ENCODE measurements at places on chromosomes 12 and 14.

DNA sequence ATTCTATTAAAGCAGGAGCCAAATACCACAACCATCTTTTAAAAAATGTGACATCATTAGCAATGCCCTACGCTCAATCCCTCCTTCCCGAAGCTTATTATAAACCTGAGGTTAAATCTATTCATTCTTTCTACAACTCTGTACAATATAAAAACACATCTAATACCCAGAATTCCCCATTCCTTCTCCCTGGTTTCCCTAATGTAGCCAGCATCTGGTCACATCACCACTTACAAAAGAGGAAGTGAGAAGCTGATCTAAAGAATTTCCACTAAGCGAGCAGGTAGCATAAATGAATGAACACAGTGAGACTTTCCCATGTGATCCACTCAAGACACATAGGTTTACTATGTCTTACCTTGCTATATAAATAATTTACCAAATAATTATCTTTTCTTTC is 90.4 kb downstream of the LRP6 start:
- DNase-seq = no peak

DNA sequence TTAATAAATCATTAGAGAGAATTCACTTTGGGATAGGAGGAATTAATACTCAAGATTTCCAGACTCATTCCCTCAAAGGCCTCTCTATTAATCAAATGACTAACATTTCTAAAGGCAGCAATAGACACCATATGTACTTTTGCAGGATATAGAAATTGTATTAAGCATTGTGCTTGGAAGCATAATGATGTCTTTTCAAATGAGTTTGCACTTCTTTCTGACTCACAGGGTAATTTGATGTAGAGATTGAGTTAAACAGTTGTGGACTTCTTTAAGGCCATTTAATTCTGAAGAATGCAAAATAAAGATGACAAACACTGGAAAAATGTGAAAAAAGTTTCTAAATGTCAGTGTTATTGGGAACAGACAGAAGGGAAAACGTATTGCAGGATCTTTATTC is 63.4 kb upstream of the CSRP2 start:
- DNase-seq = no peak

DNA sequence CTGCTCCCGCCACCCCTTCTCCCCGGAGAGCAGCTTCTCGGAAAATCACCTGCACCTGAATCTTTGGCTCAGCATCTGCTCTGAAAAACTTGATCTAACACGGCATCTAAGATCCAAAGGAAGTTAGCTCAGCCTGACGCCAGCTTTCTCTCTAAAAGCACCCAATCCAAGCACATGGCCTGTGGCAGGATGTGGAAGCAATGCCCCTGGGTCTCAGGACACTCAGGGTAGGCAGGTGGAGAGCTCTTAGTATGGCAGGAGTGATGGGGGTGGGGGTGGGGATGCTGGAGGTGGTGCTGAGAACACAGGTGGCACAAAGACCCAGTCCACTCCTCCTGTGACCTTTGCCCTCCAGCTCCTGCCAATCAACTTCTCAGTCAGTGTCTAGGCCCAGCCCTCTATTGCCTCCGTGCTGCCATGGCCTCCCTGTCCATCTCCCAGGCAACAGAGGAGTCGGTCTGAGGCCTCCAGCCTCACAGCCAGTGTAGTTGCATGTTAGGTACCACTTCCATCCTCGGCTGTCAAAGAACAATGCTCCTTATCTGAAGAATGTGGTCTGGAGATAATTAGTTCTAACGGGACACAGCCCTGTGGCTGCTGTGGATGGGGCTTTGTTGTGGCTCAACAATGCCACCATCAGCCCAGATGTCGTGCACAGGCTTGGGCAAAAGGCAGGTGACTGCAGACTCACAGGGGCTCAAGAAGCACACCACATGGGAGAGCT is 180.0 kb upstream of the C14orf180 start:
- no peak for DNase-seq

- no peak for DNase-seq
These were observed 12.8 kb upstream of the CEP170B start for GRCh38 chr14:104852280-104852663.

DNA sequence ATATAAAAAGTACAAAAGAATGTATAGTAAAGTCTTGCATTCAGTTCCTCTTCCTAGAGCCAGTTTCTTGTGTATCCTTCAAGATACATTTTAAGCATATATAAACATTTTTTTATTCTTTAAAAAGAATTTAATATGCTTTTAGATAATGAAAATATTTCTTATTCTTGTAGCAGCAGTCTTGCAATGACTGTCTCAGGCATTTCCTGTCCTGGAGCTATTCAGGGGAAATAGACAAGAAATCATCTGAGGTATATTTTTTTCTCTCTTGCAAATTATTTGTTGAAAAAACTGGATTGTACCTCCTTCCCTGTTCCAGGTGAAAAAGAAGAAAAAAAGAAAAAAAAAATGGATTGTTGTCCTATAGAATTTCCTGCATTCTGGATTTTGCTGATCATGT is 17.0 kb upstream of the ERBB3 start:
- no peak for DNase-seq

DNA sequence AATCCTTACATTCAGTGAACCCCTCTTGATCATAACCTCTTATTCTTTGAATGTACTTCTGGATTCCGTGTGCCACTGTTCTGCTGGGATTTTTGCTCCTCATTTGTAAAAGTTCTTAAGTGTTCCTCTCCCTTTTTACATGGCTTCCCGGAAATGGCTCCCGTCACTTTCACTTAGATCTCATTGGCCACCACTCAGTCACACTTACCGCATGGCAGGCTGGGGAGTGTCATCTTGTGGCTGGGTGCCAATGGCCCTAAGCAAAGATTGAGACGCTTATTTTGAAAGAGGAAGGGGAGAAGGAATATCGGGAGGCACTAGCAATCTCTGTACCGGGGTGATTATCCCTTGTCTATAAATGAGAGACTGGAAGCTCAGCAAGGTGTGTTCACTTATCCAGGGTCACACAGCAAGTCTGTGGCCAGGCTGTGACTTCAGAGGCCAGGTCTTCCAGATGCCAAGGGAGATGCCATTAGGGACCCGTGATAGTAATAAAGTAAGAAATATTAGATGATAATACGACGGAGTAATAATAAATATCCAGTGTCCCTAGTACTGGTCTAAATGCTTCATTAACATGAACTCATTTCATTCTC is 68.8 kb downstream of the RNFT2 start:
- no peak for DNase-seq

GRCh38 chr14:50312734-50313054 is 570 bp downstream of the DMAC2L start:
- no peak for DNase-seq

GRCh38 chr14:99768381-99768780 is 24.8 kb upstream of the EML1 start:
- DNase-seq = no peak

DNA sequence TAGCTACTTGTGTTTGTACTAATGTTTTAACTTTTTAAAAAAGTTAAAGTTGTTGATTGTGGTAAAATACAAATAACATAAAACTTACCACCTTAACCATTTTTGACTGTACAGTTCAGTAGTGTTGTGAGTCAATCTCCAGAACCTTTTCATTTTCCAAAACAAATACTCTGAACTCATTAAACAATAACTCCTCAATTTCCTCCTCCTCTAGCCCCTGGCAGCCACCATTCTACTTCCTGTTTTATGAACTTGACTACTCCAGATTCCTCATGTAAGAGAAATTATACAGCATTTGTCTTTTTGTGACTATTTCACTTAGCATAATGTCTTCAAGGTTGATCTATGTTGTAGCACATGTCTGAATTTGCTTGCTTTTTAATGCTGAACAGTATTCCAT is 299.1 kb upstream of the AMIGO2 start:
- DNase-seq = no peak

DNA sequence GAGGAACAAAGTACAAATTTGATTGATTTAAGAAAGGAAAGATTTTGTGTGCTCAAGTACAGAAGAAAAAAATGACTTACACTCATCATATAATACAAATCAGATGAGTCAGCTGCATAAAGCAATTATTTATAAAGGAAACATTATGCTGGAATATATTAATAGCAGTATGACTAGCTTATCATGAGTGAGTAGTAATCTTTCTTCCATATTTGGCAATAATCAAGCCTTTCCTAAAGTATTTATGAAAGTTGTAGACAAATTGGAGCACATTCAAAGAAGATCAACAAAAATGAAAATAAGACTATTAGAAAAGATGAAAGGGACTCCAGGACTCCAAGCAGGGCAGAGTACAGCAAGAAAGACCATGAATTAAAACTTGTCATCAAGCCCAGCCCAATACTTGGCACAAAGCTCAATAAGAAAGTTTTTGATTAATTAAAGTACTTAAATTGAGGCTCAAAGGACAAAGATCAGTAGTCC is 32.8 kb downstream of the CCER1 start:
- no peak for DNase-seq

GRCh38 chr14:67071506-67071905 is 117.7 kb upstream of the GARIN2 start:
- DNase-seq = no peak

DNA sequence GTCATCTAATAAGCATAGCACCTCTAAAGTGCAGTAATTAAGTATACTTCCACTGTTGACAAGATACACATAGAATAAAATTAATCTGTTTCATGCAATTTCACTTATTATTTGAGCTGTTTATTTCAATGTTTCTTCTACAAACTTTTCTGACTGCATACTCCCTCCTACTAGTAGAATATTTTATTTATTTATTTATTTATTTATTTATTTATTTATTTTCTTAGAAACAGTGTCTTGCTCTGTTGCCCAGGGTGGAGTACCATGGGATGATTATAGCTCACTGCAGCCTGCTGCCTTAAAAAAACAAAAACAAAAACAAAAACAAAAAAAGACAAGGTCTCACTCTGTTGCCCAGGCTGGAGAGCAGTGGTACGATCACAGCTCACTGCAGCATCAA is 68.4 kb upstream of the KITLG start:
- no peak for DNase-seq

GRCh38 chr12:1608713-1609119 is 14.3 kb upstream of the FBXL14 start:
- DNase-seq = no peak

DNA sequence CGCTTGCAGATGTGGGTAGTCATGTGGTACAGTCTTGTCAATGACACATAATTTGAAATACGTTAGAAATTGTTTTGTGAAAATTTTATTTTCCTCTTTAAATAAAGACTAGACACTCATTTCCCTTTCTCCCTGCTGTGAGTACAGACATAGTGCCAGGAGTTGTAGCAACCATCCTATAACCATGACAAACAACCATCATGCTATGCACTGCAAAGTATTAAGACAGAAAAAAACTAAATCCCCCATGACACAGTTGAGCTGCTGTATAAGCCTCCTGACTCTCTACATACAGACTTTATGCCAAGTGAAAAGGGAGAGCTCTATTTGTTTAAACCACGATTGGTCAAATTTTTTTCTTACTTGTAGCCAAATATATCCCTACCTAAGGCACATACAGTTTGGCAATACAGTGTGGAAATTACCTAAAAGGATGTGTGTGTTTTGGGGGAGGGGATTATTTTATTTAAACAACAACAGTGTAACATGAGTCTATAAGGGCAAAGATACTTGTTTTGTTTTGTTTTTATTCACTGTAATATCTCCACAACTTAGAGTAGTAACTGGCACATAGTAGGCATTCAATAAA is 45.0 kb upstream of the KRR1 start:
- no peak for DNase-seq

Measured in Caco-2 (cell line).